ENCODE measurements at places on chromosomes 5 and 9.

DNA sequence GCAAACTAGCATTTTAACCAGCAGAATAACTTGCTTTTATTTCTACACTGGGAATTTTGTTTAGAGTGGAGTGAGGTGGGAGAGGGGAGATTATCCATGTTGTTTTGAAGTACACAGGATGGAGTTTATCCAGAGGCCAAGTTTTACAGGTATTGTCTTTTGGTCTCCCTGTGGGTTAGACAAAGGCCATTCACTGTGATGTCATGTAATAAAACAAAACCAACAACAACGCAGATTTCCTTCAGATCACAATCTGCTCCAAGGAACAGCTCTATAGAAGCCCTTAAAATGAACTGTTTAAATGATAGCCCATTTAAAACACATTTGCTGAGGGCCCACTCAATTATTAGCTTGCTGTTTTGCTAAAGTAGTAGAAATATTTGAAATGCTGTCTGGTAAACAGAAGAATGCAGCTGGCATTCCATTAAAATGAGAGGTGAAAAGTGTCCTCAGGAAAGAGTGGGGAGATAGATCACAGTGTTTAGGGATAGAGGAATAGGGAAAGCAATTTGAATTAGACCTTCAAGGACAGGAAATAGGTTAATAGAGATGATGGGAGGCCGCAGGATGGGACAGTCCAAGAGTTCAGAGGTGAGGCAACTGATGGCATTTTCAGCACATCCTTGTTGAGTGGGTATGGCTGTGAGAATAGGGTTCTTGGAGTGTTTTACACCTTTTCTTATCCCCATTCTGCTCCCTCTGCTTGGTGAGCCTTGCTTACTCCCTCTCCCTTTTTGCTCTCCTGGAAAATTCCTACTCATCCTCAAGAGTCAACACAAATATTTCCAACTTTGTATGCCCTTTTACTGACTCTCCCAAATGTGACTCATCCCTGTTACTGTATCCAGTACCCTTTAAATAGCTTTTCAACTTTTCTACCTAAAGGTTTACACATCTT, 140.1 kb upstream of the NR3C1 start:
- DNase-seq = no peak

- DNase-seq = no peak
Observed at GRCh38 chr9:132969783-132970182, 8.7 kb upstream of the GFI1B start.

DNA sequence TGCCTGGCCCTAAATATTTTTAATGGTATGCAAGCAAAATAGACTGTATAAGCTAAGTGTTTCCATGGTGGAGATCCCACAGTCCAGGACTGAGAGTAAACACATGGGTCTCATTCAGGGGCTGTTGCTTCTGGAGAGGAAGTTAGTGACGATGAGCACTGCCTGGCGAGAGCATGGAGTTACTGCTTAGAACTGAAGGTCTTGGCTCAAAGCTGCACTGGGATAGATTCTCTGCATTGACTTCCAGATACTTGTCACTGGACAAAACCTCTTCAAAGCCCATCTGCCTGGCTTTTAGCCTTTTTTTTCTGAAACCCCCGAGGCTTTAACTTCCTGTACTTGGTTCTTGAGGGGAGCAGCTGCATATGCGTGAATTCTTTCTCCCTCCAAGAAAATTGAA, 39.2 kb downstream of the GPR107 start:
- no peak for DNase-seq

DNA sequence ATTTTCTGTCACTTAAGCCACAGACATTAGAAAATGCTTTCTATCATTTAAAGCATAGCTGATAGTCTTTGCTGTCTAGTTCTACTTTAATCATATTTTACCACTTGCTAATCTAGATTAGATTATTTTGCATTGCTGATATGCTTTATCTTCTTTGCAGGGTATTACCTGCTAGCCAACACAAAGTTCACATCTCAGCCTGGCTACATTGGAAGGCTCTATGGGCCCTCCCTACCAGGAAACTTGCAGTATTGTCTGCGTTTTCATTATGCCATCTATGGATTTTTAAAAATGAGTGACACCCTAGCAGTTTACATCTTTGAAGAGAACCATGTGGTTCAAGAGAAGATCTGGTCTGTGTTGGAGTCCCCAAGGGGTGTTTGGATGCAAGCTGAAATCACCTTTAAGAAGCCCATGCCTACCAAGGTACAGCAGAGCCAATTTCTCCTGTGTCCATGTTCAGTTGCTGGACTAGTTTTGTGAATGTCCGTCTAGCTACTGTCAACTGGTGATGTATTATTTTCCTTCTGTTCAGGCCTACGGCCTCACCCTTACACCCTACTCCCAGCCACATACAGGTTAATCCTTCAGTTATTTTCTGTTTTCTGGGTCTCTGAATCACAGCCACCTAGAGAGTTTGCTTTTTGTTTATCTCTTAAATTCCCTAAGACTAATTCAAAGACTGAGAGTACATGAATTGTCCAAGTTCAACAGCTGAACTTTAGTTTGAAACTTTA, 99.9 kb downstream of the MAMDC2 start:
- no peak for DNase-seq

GRCh38 chr9:121906074-121906870, 186.8 kb downstream of the TTLL11 start:
- DNase-seq = no peak

DNA sequence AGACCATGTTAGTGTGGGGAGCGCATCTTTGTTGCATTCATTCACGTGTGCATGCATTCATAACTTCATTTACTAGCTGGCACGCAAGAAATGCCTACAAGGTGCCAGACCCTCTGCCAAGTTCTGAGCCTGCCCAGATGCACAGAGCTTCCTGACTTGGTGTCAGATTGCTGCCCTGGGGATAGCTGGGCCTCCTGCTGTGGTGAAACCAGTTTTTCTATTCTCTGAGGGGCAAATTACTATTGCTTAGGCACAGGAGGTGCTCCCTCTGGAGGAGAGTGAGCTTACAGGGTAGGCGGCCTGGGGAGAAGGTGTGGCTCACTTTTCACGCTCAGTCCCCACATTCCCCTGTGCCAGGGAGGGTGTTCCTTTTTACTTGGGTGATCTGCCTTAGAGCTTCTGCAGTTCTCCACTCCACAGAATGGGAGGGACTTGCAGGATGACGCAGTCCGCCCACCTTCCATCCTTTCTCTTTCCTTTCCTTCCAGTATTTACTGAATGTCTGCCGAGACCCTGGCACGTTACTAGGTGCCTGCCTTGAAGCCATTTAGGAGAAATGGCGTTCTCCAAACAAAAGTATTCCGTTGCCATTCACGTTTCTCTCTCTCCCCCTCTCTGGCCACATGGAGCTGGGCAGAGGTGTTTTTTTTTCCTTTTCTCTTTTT, 27.9 kb upstream of the CTNNA1 start:
- DNase-seq = no peak

GRCh38 chr5:98721231-98721928, 52.1 kb upstream of the RGMB start:
- no peak for DNase-seq

GRCh38 chr9:137762414-137763061, 115.0 kb upstream of the CACNA1B start:
- no peak for DNase-seq

GRCh38 chr5:56498759-56499395, 265.7 kb upstream of the ANKRD55 start:
- DNase-seq = no peak

DNA sequence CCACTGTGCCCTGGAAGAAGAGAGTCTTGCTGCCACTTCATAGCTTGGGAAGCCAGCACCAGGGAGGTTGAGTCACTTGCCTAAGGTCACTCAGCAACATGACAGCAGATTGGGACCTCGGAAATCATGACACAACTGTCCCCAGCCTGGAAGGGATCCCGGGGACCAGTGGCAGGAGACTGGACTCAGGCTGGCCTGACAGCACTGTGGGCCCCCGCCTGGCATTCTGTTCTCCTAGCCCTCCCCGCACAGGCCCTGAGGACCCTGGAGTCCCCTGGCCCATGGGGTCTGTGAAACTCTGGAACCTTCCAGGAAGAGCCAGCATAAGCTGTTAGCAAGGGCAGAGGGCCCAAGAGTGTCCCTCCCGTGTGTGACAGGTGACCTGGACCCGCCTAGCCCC, 64.9 kb downstream of the COL5A1 start:
- DNase-seq = no peak

GRCh38 chr5:75509956-75510355, 1.5 kb downstream of the CERT1 start:
- no peak for DNase-seq

DNA sequence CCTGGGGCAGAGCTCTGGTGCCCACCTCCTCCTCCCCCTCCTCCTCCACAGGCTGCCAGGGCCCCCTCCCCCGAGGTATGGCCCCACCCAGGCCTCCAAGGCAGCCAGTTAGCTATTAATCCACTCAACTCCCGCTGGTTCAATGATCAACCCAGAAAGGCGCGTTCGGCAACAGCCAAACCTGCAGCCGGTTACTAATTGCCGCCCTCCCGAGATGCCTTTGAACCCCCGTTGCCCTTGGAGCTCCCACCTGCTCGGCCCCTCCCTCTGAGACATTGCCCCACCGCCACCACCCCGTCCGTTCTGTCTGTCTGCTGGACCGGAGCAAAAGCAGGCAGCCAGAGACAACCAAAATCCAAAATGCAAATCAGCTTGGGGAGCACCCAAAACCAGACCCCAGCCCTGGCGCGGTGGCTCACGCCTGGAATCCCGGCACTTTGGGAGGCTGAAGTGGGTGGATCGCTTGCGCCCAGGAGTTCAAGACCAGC, 25.8 kb downstream of the NOTCH1 start:
- no peak for DNase-seq

DNA sequence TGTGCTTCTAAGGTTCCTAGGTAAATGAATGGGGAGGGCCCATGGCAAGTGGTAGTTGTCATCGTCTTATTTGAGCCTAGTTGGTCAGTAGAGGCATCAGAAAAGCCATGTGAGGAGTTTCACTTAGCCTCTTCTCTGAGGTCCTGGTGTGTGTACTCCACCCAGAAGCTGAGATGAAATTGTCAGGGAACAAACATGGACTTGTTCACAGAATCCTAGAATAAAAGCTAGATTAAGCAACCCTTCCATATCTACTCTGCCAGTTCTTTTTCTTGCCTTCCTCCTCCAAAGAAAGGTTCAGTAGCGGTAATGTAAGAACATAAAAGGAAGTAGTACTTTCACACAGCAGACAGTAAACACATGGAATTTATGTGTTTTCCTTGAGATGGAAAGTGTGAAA, 70.4 kb downstream of the ARHGAP26 start:
- DNase-seq = no peak

- DNase-seq = no peak
Observed at GRCh38 chr5:148843510-148844318, 17.3 kb downstream of the ADRB2 start.

DNA sequence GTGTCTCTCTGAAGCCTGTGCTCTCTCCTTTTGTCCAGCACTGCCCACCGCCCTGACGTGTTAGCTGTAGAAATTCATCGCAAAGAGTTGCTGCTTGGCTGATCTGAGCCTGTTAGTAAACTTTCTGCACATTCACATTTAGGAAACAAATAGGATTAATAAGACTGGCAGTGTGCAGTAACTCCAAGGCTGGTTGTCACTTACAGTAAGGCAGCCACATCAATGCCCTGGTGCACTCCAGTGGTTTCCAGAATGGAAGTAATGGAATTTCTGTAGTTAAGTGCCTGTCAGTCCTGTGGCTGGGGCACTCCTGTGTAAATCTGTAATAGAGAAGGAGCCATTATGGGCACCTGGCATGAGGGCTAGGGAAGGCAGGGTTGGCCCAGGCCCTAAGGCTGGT, 70.6 kb downstream of the DOCK2 start:
- no peak for DNase-seq

- no peak for DNase-seq
Observed at GRCh38 chr5:163338-163620, 28.0 kb upstream of the LRRC14B start.

GRCh38 chr5:93584596-93585040, 1.6 kb downstream of the NR2F1 start:
- no peak for DNase-seq

GRCh38 chr5:72244862-72245371, 75.1 kb downstream of the MRPS27 start:
- DNase-seq = no peak

GRCh38 chr5:177612215-177612673, 12.3 kb downstream of the B4GALT7 start:
- no peak for DNase-seq

DNA sequence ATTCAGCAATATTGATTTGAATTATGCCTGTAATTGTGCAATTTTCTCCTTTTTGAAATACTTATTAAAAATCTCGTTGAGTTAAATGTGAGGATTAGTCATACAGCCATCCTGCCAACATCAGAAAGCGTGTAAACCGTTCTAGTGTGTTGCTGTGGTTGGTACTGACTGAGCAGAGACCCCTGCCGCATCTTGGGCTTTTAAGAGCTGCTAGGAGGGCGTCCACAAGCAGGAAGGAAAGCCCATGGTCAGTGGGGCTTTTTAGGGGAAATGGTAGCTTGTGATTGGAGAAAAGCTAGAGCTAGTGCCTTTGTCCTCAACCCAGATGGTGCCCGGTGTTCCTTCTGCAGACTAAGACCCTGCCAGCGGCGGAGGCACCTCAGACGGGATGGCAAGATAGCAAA, 1.3 kb downstream of the SDHA start:
- DNase-seq = peak; percentile 48

GRCh38 chr5:154143211-154143641, 47.3 kb upstream of the GALNT10 start:
- no peak for DNase-seq

DNA sequence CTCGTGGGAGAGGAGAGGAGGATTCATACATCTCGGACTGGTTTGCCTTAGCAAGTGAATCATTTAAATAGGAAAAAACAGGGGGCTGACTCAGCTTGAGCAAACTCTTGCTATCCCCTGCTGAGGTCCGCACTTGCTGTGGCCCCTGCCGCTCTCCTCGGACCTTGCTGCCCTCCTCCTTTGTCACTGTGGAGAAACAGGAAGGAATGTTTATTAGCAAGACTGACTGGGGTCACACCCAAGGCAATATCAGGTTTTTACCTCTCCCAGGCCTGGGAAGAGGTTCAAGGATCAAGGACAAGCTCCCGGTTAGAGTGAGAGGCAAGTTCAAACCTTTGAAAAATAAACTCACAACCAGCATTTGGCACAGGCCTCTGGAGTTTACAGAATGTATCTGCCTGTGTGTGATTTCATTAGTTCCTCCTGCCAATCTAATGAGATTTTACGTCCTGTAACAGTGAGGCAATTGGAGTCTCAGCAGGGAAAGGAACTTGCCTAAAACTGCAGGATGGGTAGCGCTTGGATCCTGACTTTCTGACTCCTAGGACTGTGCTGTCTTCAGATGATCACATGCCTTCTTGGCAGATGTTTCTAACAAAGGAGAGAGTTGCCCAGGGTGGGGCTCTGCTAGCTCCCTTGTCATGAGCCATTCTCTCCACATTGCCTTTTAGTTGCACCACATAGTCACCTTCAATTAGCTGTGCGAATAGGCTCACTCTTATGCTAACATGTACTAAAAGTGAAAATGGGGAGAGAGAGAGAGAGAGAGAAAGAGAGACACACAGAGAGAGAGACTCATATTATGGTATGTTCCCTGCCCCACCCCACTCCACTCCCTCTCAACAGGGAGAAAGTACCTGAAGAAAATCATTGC, 108.6 kb upstream of the CDKN2B start:
- DNase-seq = no peak

- no peak for DNase-seq
Observed at GRCh38 chr5:170597109-170597751, 93.4 kb downstream of the KCNIP1 start.

GRCh38 chr5:8157320-8157822, 288.4 kb downstream of the MTRR start:
- no peak for DNase-seq

All from CD4-positive, alpha-beta T cell treated with Interleukin-17A for 1 hour (primary cell).